CMK (cell line): ENCODE measurements at places on chromosomes 6 and 20.

DNA sequence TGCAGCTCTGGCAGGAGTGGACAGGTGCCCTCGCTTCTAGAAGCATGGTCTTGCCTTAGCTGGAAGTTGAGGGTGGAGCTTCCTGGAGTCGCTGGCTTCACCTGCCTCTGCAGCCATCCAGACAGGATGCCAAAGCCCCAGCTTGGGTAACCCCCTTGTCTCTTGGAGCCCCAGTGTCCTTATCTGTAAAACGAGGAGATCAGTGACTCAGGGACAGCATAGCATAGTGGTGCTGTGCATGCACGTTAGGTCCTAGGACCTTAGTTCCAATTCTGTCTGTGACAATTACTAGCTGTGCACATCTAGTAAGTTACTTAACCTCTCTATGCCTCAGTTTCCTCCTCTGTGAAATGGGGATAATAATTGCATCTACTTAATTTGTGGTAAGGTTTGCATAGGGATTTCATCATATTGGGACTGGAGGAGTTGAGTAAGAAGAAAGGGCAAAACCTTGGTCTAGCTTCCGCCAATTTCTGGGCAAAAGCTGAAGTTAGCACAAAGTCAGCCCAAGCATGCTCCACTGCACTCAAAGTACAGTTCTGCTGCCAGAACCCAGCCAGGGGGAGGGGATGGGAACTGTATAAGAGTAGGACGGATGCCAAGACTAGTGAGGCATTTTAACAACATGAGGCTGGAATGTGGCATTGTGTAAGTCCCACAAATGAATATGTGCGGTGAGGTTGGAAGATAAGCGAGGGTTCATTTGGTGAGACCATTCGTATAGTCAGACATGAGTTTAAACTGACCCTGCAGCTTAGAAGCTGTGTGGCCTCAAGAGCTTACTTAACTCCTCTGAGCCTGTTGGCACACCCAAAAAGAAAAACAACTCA is 24.5 kb downstream of the TOX2 start:
- no peak for DNase-seq

- DNase-seq = no peak
Measured at GRCh38 chr20:2151858-2152281, 50.2 kb downstream of the STK35 start.

DNA sequence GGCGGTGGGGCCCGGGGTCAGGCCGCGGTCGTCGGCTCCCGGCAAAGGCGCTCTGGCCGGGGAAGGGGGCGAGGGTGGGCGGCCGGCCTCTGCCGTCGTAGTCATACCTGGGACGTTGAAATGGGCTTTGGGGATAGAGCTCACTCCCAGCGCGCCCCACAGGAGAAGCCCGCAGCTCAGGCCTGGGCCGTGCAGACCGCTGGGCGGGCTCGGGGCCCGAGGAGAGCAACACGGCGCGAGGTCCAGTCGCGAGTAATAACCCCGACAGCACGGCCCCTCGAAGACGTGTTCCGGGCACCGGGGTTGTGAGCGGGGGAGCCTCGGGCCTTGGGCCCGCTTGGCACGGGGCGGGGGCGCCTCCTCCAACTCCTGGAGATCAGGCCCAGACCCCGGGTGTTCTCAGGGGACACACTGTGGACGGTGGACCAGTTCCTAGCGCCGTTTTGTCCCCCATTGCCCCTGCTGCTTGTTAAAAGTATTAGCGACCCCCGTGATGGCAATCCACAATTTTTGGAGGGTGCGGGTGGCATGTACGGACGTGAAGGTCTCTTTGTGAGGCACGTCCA is 10.9 kb downstream of the FOXC1 start:
- no peak for DNase-seq

DNA sequence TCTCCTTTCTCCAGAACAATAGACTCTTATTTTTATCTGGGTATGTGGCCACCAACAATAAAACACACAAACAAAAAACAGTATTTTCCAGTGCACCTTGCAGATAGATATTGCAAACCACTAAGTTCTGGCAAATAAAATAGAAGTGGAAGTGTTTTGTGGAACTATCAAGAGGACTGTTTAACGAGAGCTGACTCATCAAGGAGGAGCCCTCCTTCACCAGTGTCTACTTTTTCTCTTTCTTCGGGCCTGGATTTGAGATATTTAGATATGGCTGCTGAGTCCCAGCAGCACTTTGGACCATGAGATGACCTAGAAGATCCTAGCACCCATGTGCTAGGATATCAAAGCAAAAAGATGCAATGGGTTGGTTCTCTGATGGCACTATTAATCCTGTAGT is 154.7 kb downstream of the AIG1 start:
- no peak for DNase-seq

DNA sequence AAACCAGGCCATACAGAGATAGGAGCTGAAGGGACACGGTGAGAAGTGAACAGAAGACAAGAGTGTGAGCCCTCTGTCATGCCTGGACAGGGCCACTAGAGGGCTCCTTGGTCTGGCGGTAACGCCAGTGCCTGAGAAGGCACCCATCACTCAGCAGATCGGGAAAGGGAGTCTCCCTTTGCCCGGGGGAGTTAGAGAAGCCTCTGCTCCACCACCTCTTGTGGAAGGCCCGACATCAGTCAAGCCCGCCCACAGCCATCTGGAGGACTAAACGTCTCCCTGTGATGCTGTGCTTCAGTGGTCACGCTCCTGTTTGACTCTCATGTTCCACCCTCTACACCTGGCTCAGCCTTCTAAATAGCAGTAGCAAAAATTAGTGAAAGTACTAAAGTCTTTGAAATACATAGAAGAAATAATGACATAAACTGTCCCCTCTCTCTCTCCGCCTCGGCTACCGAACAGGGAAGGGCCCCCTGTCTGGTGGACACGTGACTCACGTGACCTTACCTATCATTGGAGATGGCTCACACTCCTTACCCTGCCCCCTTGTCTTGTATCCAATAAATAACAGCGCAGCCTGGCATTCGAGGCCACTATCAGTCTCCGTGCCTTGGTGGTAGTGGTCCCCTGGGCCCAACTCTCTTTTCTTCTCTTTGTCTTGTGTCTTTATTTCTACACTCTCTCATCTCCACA is 66.7 kb downstream of the RPP21 start:
- peak; percentile 21 for DNase-seq

DNA sequence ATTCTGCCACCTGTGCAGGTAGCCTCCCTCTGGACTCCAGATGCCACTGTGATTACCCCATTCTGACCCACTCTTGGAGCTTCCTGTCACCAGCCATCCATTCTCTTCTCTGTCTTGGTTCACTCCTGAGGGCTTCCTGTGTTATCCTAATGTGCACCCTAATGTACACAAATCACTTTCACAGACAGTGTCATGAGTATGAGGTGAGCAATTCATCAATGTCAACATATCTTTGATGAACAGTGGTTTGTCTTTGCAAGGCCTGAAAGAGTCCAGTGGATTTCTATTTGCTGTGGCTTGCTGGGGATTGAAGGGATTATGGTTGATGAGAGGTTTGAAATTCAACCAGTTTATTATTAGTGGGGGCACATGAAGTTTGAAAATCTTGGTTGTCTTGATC is 63.8 kb upstream of the EEF1E1 start:
- DNase-seq = no peak

- no peak for DNase-seq
Measured at GRCh38 chr6:64113704-64114103, 478.1 kb downstream of the PHF3 start.

DNA sequence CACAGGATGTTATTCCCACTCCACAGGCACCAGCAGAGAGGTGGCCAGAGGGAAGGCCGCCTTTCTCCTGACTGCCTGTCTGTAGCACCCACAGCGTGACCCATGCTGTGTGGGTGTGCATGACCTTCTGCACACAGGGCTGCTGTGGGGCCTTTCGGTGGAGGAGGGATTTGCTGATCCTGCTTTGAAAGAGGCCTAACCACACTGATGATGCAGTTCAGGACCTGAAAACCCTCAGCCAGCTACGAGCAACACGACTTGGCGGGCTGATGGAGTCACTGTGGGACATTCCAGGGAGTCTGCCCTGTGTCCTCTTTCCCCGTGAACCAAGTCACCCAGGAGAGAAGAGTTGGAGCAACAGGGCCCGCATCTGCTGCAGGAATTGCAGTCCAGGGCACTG is 49.1 kb downstream of the SYTL3 start:
- DNase-seq = no peak

DNA sequence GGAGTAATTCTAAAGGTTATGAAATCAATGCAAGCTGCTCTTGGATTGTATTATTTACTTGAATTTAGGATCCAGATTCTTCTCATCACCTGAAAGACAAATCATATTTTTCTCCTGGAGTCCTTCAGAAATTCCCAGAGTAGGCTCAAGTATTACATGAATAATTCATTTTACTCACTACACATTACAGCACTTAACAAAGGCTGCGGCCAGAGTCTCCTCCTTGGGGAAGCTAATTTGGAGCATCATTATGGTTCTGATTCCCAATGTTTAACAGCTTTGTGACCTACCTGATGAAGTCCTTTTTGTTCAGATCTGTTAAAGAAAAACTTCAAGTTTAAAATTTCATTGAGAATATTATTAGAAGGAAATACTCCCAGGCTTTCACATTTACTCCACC is 28.7 kb downstream of the GRIK2 start:
- no peak for DNase-seq

- DNase-seq = no peak
Measured at GRCh38 chr20:32697608-32698007, 23.9 kb upstream of the C20orf203 start.

- DNase-seq = no peak
Measured at GRCh38 chr6:116556814-116557415, 3.4 kb downstream of the CALHM4 start.

DNA sequence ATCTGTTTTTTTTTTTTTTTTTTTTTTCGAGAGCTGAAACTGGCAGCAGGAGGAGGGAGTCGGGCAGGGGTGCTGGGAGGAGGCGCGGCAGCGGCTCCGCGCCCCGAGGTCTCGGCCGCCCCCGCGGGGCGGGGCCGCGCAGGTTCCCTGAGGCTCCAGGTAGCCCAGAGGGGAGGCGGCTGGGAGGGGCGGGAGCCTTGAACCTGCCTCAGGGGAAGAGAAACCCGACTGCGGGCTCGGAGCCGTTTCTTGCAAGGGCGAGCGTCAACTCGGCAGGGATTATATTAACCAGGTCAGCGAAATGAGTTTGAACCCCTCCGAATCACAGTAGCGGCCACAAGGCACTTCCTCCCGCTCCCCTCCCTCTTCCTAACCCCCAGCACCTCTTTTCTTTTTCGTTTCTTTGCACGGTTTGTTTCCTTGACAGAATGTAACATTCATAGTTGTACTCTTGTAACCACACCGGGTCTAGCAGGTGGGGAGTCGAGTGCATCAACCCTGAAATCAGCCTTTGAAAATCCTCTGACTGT is 2.0 kb downstream of the MYB start:
- no peak for DNase-seq

- DNase-seq = no peak
Measured at GRCh38 chr6:35136185-35136584, 5.0 kb downstream of the TCP11 start.
